ENCODE measurements at places on chromosomes 7 and 10.

- no peak for DNase-seq
Observed at GRCh38 chr7:123599766-123600165, 1.9 kb upstream of the ASB15 start.

- no peak for DNase-seq
Observed at GRCh38 chr7:126685018-126685573, 567.6 kb downstream of the GRM8 start.

DNA sequence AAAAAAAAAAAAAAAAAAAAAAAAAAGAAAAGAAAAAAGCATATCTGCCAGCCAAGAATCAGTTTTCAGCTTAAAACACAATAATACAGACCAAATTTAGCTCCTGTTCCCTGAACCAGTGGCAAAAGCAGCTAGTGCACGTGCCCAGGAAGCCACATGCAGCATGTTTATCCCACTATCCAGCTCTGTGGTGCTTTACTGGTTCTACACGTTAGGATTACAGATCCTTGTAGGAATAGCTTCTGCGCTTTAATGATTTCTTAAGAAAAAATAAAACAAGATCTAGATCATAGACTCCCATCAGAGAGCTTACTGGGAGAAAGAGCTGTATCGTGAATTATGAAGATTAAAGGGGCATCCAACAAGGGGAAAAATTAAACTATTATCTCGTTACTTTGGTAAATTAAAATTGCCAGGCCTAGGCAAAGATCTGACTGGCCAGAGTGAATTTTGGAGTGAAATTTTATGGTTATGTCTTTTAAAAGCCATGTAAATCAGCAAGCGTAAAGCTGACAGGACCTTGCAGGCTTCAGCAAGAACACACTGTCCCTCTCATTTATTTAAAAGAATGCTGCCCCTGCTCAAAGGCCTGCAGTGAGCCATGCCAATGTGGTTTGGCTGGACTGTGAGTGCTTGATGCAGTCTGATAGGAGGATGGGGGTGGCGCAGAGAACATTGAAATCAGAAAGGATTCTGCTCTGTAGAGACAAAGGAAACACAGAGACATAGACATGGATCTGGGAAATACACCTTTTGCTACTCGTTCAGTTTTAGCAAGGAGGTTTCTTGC, 177.3 kb upstream of the PHYHIPL start:
- DNase-seq: no peak

DNA sequence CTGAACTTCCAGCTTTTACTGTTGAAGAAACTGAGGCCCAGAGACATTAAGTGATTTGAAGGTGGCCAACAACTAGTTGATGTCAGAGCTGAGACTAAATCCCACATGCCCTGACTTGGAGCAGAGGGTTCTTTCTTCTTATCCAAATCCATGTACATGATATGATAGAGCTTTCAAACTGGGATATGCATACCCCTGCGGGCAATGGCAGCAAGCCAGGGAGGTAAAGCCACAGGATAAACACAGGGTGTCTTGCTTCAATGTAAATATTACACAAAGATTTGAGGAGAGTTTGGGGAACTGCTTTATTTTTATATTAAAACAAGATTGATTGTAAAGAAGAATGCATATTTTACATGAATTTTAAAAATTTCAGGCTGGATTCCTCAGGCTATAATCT, 2.3 kb upstream of the LRRC72 start:
- DNase-seq: no peak

GRCh38 chr7:15938115-15938514, 251.6 kb upstream of the MEOX2 start:
- no peak for DNase-seq

- no peak for DNase-seq
Observed at GRCh38 chr10:95261926-95262325, 28.9 kb downstream of the PDLIM1 start.

DNA sequence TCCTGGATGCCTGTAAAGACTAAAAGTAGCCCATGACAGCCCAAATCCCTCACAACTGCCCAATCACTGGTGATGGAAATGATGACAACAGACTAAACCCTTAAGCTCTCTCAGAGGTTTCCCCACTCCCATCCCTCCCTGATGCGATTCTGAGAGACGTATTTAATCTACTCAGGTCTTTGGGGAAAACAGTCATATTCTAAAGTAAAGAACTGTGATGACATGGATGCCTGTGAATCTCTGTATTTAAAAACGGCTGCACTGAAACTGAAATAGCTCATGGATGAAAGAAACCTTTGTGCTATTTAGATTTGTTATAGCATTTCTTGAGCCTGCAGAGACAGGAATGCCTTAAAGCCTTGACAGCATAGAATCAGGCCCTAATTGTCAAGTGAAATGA, 28.5 kb downstream of the VPS41 start:
- DNase-seq: no peak

DNA sequence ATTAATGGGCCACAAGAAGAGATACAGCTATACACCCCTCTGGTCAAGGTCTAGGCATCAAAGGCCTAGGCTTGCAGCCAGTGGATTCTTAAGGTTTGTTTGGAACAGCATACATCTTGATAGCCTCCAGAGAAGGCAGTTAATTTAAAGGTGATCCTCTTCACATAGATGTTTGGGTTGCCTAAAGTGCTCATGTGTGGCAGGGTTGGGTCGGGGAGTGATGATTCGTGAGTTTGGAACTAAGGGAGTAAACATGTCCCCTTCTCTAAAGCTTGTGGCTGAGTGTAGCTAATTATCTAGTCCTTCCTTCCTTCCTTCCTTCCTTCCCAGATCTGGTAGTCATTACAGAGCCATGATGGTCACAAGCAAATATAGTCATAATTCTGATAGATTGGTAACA, 12.4 kb downstream of the PCLO start:
- DNase-seq: no peak

DNA sequence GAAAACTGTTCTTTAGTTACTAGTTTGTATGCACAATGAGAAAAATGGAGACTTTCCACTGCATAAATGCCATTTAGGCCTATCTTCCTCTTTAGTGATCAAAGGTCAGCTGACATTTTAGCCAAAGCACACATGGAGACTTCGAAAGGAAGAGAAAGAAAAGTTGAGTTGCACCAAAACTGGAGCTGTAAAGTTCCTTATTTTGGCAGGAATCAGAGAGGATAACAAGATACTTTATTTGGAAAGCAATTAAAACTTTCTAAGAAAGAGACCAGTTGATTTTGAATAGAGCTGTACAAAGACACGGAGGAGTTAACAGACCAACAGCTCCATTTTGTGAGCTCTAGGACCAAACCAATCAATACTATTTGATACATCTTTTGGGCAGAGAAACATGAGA, 14.2 kb downstream of the ENTPD7 start:
- no peak for DNase-seq

DNA sequence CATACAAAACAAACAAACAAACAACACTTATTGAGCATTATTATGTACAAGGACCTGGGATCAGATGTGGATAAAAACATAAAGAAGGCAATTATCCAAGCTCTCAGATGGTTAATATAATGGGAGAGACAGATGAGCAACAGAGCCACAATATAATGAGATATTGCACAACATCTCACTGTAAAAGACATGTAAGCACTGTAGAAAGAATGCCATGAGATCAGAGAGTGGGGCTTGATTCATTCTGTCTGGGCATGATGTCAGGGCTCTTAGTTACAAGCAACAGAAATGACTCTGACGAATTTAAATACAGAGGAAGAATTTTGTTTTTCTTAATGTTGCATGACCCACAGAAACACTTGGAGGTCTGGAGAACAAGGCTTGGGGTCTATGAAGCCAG, 164.7 kb upstream of the PLXDC2 start:
- no peak for DNase-seq

DNA sequence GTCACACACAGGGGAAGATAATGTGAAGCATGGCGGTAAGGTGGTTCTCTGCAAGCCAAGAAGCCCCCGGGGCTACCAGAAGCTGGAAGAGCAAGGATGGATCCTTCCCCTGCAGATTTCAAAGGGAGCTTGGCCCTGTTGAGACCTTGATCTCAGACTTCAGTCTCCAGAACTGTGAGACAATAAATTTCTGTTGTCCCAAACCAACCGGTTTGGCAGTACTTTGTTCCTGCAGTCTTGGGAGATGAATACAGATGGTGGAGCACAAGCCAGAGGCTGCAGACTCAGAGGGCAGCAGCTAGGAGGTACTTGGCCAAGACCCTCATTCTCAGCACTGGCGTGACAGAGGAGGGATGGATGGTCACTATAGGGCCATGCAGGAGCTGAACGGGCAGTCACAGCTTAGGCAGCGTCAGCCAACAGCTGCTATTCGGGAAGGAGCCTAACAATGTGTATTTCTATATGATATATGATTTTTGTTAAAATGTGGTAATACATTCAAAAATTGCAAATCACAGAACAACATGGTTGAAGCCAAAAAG, 387.3 kb downstream of the TNS3 start:
- no peak for DNase-seq

DNA sequence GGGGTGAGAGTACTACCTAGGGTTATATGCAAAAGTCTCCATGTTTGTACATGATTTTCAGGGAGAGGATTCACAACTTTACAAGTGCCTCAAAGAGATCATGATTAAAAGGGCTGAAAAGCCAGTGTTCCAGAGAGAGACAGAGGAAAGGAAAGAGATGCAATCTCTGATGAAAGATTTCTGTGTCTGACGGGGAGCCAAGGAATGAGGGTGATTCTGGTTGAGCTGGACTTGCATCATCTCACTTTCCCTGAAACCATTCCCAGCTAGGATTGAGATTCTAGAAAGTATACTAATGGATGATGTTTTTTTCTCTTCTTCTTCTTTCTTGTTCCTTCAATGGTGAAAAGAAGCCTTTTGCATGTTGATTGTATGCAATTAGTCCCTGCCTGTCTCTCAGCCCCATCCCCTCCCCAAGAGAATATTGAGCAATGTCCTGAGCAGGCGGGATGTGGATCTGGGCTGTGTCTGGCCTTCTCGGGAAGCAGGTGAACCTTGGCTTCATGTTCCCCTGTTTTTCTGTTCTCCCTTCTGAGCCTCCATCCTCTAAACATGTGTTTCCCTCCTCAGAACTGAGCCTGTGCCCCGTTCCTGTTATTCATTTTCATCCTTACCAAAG, 186.1 kb downstream of the ZNF365 start:
- no peak for DNase-seq

GRCh38 chr10:70668454-70668970, 3.8 kb upstream of the ADAMTS14 start:
- no peak for DNase-seq

Data from kidney (tissue), 22 donors.